ENCODE measurements at places on chromosomes 5 and 9. TPM values are rescaled to one million over a fixed set of nuclear protein-coding genes. Genes with fewer than 3 reads are reported as not detected.
A peak's percentile ranks its signal among the peaks of the same experiment; 100 is the strongest.

PPP1R26 gene
- 8.9 TPM for total RNA-seq

CDKN2B gene
- 44.9 TPM for total RNA-seq

PRUNE2 gene
- total RNA-seq = 95.6 TPM

MUSK gene
- 0.66 TPM for total RNA-seq

ZNF474 gene
- total RNA-seq = under 0.01 TPM

LCN12 gene
- total RNA-seq = not detected

TEX10 gene
- total RNA-seq = 30.3 TPM

SERINC5 gene
- 10.9 TPM for total RNA-seq

ANXA2R gene
- total RNA-seq = 3.1 TPM

DNA sequence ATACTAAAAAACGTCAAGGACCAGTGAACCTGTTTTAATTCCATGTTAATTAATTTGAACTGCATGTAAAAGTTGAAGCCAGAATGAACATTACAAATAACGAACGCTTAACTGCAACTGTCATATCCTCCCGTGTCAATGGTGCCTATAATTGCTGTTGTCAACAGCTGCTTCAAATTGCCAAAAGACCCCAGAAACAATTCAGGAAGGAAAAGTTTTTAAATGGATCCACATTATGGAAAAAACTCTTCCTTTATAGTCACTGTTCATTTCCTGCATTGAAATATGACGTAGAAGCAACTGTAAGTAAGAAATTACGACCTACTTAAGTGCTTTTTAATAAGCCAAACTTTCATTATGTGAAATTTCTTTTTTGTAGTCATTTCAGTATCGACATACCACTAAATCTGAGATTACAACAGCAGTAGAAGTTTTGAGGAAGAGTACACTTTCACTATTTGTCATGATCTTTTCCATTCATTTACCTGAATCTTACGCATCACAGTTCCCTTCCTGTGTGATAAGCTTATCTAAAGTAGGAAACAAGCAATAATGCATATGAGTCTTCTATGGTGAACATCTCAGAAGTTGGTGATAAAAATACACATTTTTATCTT, 37.8 kb downstream of the MEF2C start:
- DNase-seq = no peak

DNA sequence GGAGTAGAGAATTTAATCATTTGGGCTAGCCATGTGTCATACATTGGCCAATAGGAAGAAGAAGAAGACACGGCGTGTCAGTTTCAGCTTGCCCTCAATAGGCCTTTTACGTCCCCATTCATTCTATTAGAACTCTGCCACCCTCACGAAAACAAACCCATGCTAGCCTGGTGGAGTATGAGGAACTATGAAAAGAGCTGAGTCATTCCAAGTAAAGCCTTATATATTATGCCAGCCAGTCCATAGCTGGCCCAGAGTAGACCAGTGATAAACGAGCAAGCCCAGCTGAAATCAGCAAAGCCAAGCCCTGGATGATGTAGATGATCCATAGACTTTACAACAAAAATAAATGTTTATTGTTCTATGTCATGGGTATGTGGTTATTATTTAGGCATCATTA, 895.1 kb downstream of the TLE1 start:
- DNase-seq = no peak

DNA sequence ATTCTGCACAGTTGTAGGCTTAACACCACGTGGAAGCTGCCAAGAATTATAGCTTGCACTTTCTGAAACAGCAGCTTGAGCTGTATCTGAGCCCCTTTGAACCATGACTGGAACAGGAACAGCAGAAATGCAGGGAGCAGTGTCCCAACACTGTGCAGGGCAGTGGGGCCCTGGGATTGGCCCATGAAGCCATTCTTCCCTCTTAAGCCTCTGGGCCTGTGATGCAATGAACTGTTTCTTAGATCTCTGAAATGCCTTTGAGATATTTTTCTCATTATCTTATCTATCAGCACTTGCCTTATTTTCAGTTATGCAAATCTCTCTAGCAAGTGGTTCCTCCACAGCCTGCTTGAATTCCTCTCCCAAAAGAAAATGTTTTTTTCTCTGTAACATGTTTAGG, 87.0 kb upstream of the MTAP start:
- no peak for DNase-seq

DNA sequence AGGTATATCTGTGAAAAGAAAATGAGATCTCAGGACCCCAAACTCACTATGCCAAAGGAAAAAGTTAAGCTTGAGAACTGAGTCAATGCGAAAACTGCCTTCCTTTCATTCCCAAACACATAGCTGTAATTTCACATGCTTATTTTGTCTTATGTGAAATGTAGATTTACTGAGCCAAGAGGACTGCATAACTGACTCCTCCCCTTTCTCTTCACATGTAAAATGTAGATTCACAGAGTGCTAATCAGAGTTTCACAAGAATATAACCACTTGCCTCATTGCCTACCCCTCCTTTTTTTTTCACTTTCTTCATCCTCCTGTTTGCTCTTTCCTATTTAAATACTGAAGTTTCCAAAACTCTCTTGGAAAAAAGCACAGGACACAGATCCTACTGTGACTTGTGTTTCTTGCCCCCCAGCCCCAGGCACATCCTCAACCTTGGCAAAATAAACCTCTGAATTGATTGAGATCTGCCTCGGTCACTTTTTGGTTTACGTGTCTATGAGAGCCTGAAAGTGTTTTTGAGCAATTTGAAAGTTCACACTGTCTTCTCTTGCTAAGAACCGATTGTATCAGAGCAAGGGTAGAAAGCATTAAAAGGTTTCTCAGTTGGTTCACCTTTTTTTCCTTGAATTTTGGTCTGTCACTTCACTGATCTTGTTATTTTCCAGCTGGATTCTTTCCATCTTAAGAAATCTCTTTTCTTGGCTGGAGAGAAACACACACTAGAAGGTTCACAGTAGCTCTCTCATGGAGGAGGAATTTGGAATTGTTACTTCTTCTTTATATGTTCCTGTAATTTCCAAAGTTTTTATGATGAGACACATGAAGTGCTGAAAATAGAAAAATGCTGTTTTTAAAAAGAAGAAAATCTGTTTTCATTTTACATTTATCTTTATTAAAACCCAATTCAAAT, 44.8 kb upstream of the SNAPC3 start:
- DNase-seq = peak; percentile 6

- peak; percentile 44 for DNase-seq
Measured at GRCh38 chr5:149177911-149178565, 36.7 kb downstream of the ABLIM3 start.

DNA sequence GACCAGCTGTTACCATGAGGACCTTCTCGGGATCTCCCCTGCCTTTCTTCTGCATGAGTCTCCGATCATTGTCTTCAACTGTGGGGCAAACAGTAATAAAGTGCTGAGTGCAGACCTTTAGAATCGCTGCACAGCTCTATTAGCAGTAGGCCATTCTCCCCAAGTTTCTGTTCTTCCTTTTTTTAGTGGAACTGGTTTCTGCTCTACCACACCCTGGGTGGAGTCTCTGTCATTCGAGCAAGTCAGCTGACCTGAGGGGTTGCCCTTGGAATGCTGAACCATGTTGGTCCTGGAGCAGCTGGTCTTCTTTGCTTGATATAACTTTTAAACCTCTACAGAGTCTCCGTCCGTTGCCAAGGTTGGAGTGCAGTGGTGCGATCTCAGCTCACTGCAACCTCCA, 33.4 kb upstream of the GNPDA1 start:
- DNase-seq = no peak

DNA sequence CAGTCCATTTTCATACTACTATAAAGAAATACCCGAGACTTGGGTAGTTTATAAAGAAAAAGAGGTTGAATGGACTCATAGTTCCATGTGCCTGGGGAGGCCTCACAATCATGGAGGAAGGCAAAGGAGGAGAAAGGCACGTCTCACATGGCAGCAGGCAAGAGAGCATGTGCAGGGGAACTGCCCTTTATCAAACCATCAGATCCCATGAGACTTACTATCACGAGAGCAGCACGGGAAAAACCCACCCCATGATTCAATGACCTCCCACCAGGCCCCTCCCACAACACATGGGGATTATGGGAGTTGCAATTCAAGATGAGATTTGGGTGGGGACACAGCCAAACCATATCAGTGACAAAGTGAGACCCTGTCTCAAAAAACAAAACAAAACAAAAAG, 19.9 kb downstream of the TRAF2 start:
- no peak for DNase-seq

- DNase-seq = no peak
Measured at GRCh38 chr5:51271261-51271660, 112.0 kb upstream of the ISL1 start.

DNA sequence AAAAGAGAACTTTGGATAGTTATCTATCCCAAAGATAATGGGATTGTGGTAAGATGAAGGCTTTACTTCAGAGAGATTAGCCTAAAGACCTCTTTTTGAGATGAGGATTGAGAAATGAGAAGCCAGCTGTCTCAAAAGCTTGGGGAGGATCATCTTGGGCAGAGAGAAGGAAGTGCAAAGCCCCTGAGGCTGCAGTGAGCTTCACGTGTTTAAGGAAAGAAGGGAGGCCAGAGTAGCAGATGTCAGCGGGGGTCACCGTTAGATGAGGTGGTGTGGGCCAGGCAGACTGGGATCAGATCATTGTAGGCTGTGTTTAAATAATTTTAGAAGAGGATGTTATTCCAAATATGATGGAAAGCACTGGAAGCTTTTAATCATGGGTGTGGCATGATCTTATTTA, 270.1 kb downstream of the ARHGEF28 start:
- no peak for DNase-seq

DNA sequence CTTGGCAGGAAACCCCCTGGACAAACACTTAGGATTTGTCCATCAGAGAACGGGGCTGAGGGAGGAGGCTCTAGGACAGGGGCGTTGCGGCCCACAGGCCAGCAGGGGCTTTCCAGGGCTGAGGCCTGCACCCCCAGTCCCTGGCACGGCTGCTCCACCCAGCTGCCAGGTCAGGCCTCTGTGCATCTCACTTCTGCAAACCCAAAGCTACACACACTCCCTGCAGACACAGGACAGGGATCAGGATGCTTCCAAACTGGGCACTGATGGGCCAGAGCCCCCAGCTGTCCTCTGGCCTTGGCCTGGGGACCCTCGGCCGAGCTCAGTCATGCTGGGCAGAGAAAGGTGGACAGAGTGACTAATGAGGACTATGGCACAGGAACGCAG, 106.2 kb upstream of the SARDH start:
- no peak for DNase-seq

GRCh38 chr5:22465177-22465576, 388.0 kb downstream of the CDH12 start:
- no peak for DNase-seq

DNA sequence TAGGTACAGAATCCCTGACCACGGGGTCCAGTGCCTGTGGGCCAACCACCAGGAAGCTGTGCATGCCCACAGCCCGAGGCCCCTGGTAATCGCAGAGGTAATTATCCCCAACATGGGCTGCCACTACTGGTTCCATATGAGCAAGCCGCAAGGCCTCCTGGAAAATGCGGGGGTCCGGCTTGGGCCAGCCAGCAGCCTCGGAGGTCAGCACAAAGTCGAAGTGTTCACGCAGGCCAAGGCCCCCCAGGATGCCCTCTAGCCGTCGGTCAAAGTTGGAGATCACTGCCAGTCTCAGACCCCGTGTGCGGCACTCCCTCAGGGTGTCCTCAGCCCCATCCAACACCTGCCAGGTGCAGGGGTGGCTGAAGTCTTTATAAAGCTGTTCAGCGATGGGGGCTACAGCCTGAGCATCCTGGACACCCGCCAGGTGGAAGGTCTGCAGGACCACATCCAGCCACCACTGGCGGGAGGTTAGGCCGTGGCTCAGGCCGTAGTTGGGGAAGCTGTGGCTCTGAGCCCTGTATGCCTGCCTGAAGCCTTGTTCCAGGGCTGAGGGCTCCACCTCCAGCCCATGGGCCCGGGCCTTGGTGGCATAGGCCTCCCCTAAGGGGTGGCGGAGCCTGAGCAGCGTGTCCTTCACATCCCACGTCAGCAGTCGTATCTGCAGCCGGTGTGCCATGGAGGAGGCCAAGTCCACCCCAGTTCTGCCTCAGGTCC, 3.0 kb downstream of the HDHD3 start:
- no peak for DNase-seq

GRCh38 chr5:1190278-1190677, 11.1 kb upstream of the SLC6A19 start:
- DNase-seq = no peak

DNA sequence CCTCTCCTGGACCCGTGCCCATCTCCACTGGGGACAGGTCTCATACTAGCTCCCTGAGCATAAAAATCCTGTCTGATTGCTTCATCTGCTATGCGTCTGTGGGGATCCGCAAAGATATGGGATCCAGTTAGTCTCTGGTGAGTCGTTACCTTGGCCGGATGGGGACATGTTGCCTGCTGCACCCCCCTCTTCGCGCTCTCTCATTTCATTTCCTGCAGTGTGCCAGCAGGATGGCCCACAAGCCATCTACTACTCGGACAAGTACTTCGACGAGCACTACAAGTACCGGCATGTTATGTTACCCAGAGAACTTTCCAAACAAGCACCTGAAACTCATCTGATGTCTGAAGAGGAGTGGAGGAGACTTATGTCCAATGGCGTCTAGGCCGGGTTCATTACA, 17.0 kb upstream of the CEP78 start:
- DNase-seq = no peak

DNA sequence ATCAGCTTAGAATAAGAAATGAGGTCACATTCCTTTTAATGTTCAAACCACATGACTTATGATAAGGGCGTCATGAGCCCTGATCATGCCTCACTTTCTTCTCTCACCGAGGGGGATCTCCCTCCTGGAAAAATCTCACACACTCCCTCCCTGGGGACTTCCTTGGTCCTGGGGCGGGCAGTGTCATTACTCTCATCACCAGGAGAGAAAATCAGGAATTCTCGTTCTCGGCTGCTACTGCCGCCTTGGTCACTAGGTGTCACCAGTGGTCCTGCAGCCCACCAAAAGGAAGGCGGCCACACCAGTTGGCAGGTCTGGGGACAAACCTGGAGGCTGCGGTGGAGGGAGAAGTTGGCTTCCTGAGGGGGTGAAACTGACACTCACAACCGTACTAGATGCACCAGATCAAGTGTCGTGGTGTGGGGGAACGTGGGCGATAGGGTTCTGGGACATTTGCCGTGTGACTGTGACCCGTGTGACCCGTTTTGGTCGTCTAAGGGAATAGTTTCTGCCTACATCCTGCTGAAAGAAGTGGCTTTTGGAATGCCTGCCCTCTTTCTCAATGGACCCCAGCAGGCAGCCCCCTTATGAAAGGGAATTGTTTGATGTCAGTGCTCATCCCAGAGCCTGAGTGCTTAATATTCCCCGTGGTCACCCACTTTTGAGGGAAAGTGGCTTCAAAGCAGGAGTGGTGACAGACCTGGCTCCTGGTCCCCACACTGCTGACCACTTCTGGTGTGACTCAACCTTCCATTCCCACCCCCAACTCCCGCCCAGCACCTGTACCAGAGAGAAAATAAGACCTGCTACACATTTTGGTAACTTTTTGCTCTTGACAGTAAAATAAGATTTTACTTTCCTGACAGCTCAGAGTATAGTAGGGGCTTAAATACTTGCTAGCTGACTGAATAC, 63.2 kb downstream of the ACER2 start:
- DNase-seq = peak; percentile 43

DNA sequence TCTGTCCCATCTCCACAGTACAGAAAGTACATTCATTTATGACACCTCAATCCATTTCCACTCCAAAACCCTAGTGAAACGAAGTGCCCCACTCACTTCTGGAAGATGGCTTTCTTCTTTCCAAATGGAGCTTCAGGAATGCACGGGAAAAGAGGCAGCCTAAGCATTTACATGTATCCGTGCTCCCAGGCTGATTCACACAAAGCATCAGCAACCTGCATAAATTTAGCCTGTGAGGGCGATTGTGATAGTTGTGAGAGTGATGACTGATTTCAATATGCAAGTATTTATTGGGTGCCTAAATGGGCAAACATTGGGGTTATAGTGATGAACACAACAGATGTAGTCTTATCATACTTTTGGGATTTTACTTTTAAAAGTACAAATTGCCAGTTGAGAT, 86.6 kb downstream of the PLPPR1 start:
- DNase-seq = no peak

- no peak for DNase-seq
Measured at GRCh38 chr5:16619136-16619535, 2.3 kb upstream of the RETREG1 start.

Data from fibroblast of lung (primary cell).